ENCODE measurements at places on chromosomes 2 and 18.

DNA sequence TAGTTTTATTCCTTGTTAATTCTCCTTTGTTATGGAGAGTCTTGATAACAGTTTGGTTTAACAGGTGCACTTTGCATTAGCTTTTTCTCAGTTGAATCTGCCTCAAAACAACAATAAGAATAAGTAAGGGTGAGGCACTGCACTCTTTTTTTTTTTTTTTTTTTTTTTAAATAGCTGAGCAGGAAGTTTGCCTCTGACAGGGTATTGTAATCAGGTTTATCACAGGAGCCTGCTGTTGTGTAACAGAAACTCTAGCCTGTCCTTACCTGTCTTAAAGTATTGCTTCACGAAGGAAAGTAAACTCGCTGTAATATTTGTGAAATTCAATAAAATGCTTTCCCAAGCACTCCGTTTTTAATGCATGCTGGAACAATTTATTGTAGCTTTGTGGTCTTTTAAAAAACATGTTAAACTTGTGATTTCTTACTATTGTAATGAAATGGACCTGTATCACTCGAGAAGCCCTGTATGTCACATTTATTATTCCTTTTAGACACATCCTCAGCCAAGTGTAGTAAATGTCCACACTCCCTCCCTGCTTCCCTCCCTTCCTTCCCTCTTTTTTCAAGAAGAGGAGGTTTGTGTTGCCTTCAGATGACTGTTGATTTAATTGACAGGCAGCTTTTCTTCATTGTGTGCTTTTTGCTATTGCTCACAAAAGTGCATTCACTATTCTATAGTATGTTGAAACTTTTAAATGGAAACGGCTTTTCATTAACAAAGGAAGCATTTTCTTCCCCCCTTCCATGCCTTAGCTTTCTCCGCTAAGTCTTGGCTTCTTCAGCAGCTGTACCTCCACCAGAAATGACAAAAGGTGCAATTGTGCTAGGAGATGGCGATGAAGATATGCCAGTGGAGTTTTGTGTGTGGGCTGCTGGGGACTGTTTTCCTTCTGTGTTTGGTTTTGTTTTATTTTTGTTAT is 52.7 kb downstream of the TAF1B start:
- DNase-seq = peak; percentile 71

DNA sequence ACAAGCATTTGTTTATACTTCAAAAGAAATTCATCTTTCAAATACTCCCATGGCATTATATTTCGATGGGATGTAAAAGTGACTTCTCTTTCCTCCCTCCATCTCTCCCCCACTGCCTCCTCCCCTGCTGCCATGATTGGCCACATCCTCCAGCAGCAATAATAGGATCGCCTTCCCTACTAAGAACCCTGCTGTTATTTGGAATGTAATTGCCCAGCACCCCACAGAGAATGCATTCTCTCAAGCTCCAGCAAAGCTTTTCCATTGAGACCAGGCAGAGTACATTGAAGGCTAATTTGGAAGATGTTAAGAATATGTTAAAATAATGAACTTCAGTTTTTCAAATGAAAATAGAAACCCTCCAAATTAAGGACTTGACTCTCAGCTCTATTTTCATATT is 375.4 kb upstream of the ACVR2A start:
- DNase-seq = no peak

DNA sequence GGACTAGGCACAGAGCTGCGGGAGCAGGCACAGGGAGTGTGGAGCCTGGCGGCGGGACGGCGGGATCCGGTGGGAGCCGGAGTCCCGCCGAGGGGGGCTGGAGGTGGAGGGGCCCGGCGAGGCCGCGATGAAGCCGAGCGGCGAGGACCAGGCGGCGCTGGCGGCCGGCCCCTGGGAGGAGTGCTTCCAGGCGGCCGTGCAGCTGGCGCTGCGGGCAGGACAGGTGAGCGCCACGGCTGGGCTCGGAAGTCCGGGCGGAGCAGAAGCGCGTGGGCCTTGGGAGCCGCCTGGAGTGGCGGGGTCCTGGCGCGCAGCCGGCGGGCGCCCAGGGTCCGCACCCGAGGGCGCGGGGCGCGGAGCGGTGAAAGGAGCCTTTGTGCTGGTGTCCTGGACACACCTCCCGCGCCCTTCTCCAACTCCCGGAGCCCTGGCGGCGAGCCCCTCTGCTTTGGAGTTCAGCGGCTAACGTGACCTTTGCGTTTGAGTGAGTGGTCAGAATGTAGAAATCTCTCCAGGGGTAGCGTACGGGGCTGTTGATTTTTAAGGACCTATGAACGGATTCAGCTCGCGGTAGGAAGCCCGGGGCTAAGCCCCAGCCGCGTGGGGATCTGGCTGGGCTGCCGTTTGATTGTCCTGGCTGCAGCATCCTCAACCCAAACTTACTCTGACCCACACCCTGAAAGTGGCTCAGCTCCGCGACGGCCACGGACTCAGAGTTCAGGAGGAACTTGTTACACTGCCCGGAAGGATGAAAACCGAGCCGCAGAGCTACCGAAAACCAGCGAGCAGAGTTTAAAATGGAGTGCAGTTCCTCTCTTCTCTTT is 448 bp downstream of the IMPA2 start:
- no peak for DNase-seq

- DNase-seq = no peak
Observed at GRCh38 chr18:76621782-76622495, 126.9 kb upstream of the ZNF516 start.

DNA sequence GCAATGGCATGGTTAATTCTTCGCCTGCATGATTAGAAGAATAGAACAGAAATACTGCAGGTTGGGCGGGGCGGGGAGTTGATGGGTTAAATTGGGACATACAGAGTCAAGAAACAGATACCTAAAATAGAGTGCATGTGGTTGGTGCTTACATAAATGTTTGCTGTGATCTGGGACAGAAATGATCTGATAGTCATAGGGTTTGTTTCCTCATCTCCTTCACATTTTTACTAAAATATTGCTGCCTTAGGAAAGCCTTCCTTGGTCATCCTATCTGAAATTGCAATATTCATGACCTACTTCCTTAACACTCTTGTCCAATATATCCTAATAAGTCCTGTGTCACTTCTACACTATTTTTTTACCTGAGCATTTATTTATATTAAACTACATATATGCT is 163.9 kb downstream of the TMEFF2 start:
- DNase-seq = no peak

DNA sequence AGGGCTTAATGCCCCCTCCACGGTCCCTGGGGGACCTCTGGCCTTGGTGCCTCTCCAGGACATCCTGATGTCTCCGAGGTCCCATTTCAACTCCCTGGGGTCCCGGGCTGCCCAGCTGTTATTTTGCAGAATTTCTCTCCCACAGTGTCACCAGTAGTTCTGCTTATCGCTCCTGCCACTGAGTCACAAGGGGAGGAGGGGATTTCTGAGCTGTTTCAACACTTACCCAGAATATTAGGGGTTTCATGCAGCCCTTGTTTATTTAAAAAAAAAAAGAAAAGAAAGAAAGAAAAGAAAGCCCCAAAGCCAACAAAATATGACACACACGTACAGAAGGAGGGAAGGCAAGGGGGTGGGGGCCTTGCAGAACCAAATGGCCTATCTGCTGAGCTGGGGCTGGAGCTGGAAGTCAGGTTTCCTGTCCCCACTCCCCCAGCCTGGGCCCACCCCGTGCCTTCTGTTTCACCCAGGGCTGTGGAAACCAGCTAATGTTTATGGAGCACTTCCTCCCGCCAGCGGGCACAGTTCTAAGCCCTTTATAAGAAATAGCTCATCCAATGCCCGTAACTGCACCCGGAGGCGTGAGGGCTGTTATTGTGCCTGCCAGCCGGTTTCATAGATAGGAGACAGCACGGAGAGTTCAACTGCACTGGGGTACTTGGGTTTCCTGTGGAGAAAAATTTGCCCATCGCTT is 8.4 kb upstream of the ARID5A start:
- no peak for DNase-seq

- no peak for DNase-seq
Observed at GRCh38 chr2:191122638-191123294, 28.0 kb downstream of the STAT4 start.

DNA sequence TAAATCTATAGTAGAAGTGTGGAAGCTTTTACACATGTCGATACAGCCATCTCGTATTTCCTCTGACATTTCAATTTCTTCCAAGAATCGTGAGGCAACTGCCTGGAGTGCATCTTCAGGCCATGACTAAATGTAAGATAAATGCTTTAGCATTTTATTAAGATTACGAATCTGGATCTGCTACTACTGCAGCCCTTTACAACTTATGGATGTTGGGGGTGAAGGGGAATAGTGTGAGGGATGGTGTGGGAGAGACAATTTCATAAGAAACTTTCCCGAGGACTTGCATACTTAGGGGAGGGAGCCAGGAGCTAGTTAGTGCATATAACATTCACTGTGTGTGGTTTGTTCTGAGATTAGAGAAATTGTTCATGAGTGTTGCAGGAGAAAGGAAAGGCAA is 204.8 kb downstream of the SLC39A10 start:
- DNase-seq = no peak

- DNase-seq = no peak
Observed at GRCh38 chr2:101790857-101791256, 93.3 kb downstream of the MAP4K4 start.

GRCh38 chr2:19854596-19855541 is 46.9 kb downstream of the TTC32 start:
- no peak for DNase-seq

All from RWPE1 (cell line).